CD4-positive, alpha-beta T cell treated with Interleukin-4 for 4 hours (primary cell): ENCODE measurements at places on chromosomes 16 and 17.

DNA sequence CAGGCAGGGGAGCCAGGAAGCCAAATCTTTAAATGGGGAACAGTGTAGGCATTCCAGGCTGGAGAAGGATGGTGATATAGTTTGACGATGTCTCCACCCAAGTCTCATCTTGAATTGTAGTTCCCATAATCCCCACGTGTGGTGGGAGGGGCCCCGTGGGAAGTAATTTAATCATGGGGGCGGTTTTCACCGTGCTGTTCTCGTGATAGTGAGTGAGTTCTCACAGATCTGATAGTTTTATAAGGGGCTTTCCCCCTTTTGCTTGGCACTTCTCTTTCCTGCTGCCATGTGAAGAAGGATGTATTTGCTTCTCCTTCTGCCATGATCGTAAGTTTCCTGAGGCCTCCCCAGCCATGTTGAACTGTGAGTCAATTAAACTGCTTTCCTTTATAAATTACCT is 28.8 kb downstream of the GINS3 start:
- no peak for DNase-seq

GRCh38 chr17:21214777-21215541 is 998 bp upstream of the TMEM11 start:
- no peak for DNase-seq

DNA sequence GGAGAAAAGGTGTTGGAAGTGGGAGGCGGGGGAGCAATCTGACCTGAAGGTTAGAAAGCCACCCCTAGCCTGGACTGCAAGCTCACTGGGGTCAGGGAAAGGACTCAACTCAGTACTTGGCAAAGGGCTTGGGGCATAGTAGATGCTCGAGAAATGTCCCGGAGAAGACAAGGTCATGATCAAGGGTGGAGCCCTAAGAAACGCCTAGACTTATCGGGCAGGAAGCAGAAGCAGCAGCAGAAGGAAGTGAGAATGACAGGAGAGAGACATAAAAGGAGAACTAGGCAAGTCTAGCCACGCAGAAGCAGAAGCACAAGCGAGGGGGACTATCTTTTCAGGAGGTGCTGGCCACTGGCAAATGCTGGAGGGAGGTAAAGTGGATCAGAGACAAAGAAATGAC is 10.2 kb downstream of the COTL1 start:
- DNase-seq: peak; percentile 64

DNA sequence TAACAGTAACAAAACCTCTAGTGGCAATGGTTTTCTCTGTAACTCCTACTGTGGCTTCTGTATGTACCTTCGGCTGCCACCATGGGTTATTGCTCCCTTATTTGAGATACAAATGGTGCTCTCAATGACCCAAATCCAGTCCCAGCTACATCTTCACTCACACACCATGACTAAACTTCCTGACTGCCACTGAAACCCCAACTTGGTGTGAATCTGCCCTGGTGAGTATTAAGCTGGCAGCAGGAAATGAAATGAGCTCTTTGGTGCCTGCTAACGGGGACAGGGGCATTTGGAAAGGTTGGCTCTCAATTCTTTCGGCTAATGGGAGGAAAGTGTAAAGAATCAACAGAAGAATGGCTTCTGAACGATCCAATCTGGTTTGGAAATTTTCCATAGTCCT is 7.5 kb upstream of the SLC35B1 start:
- DNase-seq: peak; percentile 92

GRCh38 chr17:8087952-8088230 is 375 bp upstream of the ALOX12B start:
- no peak for DNase-seq

DNA sequence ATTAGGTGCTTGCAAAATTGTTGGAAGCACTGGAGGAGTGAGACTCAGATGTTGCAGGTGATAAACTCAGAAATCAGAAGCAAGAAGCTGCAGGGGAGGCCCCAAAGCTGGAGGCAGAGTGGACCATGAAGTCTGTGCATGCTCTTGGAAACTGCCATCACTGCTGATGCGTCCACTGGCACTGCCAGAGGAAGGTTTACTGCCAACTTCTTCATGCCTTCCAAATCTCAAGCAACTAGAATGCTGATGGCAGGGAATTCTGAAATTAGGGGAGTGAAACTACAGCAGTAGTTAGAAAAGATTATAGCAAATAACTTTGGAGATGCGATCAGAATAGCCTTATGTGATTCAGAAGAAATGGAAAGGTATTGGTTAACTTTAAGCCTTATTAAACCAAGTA is 277.1 kb upstream of the SDK2 start:
- DNase-seq: no peak

DNA sequence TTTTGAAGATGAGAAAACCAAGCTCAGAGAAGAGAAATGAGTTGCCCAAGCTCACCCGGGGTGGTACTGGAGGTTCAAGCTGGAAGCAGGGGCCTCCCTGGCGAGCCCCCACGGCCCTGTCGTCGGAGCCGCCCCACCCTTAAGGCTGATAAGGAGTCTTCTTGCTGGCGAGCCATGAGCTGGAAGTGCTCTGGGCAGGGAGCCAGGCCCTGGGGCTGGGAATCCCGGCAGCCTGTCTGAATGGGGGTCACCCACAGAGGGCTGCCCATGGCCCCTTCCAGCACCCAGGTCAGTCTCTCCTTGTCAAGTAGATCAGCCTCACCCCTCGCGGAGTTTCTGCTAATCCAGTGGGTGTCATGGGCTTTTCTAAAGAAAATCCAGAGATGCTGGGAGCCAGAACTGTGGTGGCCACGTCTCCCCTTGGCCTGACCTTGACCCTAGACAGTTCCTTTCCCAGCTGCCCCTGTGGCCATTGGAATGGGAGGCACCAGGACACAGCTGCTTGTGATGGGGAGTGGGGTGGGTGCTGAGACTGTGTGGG is 1.2 kb upstream of the P2RX1 start:
- DNase-seq: no peak

- DNase-seq: no peak
Observed at GRCh38 chr17:61849674-61850073, 13.7 kb downstream of the BRIP1 start.

DNA sequence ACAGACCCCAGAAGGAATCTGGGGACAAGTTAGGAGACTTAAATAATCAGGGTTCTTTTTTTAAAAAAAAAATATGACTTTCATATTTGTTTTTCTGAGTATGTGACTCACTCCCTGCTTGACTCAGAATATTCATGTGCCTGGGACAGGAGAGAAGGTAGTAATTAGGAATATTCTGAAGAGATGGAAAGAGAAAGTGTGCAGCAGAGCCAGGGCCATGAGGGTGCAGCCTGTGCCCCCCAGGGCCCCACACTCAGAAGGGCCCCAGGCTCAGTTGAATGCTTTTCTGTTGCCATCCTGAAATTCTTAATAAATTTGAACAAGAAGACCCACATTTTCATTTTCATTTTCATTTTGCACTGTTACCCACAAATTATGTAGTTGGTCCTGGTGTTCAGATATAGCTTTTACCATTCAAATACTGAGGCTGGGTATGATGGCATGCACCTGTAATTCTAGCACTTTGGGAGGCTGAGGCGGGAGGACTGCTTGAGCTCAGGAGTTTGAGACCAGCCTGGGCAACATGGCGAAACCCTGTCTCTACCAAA is 11.5 kb upstream of the LONP2 start:
- DNase-seq: no peak

DNA sequence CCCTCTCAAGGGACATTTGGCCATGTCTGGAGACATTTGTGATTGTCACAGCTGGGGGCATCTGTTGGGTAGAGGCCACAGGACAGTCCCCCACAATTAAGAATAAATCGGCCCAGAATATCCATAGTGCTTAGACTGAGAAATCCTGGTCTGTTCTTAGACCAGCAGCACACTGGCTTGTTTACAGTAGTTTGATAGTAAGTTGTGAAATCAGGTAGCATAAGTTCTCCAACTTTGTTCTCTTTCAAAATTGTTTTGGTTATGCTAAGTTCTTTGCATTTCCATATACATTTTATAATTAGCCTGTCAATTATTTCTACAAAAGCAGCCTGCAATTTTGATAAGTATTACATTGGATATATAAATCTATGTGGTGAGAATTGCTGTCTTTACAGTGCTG is 6.8 kb downstream of the MGRN1 start:
- DNase-seq: no peak

GRCh38 chr17:27499451-27500265 is 43.4 kb downstream of the KSR1 start:
- no peak for DNase-seq

DNA sequence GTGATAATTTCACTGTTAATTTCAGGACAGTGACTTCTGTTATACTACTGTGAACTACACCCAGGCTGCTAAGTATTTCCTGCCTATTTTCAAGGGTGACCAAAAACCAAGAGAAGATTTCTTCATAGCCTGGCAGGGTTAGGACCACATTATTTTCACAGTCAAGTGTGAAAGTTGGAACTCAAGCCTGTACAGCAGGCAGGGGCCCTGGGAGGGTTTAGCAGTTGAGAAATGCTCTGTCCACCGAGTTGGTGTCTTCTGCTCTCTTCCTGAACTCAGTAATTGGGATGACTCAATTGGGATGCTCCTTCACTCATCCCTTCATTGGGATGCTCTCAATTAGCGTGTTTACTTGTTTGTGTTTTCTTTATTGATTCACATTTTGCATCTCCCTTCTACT is 347.3 kb upstream of the CDH11 start:
- no peak for DNase-seq

DNA sequence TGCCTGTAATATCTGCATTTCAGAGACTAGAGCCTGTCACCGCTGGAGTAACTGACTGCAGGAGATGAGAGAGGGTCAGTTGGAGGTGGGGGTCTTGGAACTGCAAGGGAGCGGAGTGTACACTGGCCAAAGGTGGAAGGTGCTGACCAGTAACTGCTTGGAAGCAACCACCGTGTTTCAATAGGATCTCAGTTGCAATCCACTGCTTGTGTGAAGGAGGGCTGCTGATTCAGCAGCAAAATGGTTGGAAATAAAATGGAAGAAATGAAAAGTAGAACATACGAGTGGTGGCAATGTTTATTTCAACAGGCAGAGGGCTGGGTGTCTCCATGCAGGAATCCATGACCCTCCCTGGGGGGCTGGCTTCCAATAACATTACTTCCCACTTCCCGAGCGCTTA is 2.1 kb upstream of the JPH3 start:
- DNase-seq: no peak

GRCh38 chr17:8159032-8159400 is 3.7 kb downstream of the VAMP2 start:
- no peak for DNase-seq

- no peak for DNase-seq
Observed at GRCh38 chr16:66135421-66135831, 231.1 kb upstream of the CDH5 start.

- no peak for DNase-seq
Observed at GRCh38 chr17:50816271-50816670, 19.1 kb upstream of the WFIKKN2 start.
